SHP77 treated with DMSO at 0.1 percent for 48 hours (cell line): ENCODE measurements at places on chromosomes 3 and 15.

DNA sequence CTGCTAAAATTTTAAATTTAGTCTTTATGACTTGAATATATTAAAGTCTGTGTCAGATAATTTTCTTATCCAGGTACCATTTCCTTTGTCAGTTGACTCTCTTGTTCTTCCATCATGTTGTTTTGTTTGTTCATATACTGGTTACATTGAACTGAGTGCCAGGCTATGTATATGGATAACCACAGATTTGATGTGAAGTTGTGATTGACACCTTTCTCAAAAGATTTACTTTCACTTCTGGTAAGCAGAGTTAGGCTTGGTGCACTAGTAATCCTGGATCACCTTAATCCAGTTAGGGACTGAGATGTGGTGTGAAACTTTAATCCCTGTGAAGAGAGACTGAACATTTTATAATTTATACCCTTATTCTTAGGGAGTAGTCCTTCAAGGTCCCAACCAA lies 99.4 kb downstream of the ADAM10 start:
- DNase-seq = no peak

DNA sequence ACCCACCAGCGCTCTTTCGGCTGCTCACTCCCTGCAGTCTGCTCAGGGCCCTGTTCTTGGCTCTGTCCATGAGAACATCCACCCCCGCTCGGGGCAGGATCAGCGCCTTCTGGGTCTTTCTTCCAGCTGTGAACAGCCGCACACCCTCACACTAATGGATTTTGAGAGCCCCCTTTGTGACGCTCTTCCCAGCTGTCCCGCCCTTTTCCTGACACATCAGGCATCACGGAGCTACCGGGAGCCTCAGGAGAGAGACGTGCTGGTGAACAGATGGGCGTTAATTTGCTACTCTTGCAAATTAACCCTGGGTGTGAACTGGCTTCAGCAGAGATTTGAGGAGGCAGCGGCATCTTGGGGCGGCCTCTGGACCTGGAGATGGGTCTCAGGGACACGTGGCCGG lies 113.0 kb downstream of the TMEM266 start:
- DNase-seq = no peak

DNA sequence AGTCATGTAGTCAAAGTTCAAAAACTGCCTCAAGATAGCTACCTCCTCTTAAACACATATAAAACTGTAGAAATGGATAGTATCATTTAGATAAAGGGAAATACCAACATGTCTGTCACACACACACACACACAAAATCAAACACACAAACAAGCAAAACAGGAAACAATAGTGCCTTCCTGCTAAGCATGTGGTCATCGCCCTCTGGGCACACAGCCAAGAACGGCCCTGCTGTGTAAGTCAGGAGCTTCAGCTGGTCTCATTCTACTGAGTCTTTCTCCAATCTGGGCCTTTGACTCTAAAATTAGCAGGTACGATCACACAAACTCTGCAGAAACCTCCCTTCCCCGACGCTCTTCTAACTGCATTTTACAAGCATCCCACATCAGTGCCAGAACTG lies 272.2 kb upstream of the CHRNA7 start:
- peak; percentile 82 for DNase-seq

- no peak for DNase-seq
Measured at GRCh38 chr3:16177962-16178627, 3.6 kb downstream of the GALNT15 start.

DNA sequence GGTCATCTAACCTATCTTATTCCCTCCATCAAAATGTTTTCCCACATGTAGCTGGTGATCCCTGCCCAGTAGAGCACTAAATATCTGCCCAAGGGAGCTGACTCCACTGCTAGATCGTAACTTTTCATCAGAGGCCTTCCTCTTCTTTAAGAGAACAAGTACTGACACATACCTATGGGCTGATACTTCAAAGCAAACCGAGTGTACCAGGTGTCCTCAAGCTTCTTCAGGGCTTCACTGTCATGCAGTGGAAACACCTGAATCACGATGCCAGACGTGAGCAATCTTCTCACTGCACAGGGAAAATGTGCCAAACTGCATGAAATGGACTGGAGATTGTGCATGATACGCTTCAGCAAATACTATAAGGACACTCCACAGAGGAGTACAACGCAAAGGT lies 41.6 kb downstream of the ANO10 start:
- DNase-seq = no peak

- DNase-seq = no peak
Measured at GRCh38 chr15:62790546-62790945, 252.0 kb upstream of the TPM1 start.

DNA sequence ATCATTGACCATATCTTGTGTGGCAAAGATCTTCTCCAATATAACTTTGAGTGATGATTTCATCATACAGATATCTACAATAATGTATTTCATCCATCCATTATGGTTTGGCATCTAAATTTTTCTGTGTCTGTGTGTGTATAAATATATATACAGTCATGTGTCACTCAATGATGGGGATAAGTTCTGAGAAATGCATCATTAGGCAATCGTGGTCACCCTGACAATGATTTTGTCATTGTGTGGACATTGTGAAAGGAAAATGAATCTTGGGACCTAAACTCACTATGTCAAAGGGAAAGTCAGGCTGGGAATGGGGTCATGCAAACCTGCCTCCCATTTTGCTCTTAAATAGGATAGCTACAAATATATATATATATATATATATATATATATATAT lies 12.4 kb downstream of the CFAP161 start:
- DNase-seq = no peak

GRCh38 chr3:171328419-171329082 lies 131.7 kb downstream of the TNIK start:
- DNase-seq = no peak

DNA sequence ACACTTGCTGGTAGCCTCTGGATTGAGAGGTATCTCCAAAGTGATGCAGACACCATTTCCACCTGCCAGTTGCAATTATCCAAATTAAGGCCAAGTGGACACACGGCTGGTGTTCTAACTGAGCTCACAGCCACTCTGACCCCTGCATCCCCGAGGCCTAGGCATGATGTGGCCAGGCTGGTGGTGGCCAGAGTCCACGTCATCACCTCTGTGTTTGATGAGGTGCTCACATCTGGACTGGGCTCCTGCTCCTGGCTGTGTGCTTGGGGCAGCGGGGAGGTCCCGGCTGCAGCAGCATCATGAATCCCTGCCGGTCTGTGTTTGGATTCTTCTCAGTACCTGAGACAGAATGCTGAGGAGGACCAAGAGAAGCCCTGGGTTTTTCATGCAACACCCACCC lies 4.9 kb downstream of the OXTR start:
- DNase-seq = no peak

- no peak for DNase-seq
Measured at GRCh38 chr3:194690501-194691372, 5.1 kb downstream of the FAM43A start.

- DNase-seq = no peak
Measured at GRCh38 chr3:45123581-45124269, 22.5 kb downstream of the CDCP1 start.

DNA sequence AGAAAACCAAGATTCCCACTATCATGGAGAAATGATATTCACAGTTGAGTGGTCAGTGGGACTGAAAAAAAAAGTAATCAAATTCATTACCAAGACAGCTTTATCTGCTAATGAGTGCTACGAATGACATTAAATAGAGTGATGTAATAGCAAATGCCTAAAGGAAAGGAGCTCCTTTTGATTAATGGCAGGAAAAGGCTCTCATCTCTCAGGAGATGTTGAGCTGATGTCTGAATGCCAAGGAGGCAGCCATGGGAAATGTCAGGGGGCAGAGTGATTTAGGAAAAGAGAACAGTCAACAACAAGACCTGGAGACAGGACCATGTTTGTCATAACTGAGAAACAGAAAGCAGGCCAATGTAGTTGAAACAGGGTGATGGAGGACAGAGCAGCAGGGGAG lies 96.7 kb upstream of the SNTN start:
- no peak for DNase-seq

GRCh38 chr3:177213801-177214535 lies 16.7 kb upstream of the TBL1XR1 start:
- no peak for DNase-seq

DNA sequence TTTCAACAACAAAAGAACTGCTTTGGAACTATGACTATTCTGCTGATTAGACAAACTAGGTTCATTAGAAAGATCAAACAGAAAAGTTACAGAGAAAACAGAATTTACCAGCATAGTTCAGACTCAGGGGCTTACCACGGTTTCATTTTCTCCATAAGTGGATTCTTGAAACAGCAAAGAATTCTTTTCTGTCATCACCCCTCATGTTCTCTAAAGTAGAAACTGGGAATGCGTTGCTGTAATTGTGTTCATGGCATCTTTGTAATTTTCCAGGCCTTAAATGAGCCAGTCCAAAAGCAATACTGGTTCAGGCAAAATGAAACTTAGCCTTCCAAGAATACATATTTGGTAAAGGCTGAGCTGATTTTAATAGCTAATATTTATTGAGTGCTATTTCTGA lies 287.8 kb downstream of the CHL1 start:
- no peak for DNase-seq

DNA sequence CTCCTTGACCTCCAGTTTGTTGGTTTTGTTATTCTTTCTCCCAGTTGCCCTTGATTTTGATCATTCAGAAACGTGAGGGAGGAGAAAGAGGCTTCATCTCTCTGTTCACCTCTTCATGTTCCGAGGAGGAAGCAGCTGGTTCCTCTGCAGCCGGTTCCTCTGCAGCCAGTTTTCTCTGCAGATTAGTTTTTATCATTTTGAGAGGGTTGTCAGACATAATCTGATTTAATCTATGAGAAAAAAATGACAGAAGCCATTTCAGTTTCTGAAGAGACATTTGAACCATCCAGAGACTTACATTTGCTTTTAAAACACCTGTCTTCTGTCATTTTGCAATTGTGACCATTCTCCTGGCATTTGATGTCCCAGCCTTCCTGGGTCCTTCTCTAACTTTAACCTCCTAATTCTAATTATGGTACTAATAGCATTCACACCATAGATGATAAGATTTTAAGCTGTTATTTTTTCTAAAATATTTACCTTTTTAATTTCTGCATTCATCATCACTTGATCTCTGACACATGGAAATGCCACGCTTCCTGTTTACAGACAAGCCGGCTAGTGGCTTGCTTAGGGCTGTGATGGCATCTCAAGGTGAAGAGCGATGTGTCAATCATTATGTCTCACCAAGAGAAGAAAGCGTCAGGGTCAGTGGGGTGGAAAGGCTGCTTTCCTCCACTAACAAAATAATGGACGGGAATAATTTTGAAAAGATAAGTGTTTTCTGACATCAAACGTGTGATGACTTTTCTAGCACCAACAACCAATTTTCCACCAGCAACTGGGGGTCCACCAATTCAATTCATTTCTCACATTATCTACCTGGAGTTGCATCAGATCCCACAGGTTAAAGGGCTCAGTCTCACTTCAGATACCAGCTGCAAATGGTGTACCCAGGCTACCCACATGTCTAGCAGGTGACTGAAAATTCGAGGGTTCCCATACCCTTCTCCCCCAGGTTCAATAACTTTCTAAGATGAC lies 76.4 kb downstream of the CHRNA7 start:
- no peak for DNase-seq

DNA sequence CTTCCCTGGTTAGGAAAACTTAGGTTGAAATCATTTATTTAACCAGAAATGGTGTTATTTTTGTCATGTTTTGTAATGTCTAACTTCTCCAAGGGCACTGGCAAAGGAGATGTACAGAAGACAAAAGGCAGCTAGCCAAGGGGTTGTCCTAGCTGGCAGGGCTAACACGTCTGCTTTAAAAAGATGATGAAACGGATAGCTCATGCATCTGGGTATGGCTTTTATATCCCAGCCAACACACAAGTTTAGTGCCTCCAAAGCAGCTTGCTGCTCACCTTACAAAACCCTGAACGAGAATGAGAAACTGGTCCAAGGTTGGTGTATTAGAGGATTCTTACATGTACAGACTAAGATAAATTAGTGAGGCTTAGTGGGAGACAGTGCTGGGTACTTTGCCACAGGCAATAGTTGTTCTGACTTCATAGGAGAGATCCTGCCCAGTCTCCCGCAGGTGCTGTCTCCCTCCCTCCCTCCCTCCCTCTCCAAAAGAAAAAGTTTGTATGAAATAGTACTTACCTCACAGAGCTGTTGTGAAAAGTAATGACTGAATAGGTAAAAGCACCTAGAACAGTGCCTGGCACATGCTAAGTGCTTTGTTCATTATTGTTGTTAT lies 47.8 kb downstream of the KCNMB2 start:
- DNase-seq = peak; percentile 12

DNA sequence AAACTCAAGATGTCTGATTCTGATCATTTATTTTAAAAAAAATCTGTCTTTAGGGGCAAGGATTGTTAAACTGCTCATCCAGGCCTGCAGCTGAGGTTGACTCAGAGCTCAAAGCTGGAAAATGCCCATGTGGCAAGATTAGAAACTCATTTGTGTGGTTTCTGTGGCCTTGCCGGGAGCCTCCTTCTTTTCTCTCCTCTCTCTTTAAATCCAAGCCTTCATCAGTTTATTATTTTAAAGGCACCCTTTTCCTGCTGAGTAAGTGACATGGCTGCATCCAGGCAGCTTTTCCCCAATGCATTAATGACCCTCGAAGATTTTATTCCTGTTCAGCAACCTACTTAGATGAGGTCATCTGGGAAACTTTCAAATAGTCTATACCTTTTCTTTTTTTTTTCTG lies 221.3 kb upstream of the CDIN1 start:
- DNase-seq = no peak

GRCh38 chr3:140943781-140944552 lies 2.3 kb downstream of the SLC25A36 start:
- DNase-seq = no peak

GRCh38 chr3:194028434-194029004 lies 107.4 kb upstream of the HES1 start:
- no peak for DNase-seq

GRCh38 chr15:31887246-31887645 lies 143.1 kb upstream of the CHRNA7 start:
- no peak for DNase-seq

DNA sequence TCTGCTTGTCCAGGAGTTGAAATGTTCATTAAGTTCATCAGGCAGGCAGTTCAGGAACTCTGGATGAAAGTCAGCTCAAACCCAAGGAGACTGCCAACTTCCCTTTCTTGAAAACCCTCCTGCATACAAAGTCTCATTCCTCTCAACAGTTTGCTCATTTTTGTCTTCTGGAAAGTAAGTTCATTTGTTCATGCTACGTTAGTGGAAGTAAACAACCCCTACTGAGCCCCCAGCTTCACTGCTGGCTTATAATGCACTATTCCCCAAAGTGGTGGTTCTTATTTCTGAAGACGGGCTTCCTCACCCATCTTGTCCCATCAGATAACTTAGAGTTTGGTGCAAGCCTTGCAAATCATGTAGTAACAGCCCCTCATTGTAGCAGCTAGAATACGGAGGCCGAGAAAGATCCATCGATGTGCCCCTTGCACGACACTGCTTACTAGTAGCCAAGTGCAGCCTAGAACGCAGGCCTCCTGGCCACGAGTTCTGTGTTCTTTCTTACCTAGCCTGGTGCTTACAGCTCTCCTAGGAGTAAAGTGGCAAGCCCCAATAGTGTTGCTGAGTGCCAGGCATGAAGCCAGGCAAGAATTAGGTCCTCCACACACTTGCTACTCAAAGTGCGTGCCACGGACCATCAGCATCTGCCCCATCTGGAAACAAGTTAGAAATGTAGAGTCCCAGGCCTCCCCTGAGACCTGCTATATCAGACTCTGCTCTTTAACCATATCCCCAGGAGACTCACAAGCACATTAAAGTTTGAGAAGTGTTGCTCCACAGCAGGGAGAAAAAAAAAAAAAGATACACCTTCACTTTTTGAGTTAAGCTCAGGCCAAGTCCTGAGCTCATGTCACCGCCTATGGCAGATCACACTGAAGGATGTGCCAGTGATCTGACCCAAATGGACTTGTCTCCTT lies 82.5 kb downstream of the RFTN1 start:
- no peak for DNase-seq
